Lung microvascular endothelial cell (primary cell): ENCODE measurements at places on chromosomes 13 and 19. TPM values are rescaled to one million over a fixed set of nuclear protein-coding genes. Genes with fewer than 3 reads are reported as not detected.

DNA sequence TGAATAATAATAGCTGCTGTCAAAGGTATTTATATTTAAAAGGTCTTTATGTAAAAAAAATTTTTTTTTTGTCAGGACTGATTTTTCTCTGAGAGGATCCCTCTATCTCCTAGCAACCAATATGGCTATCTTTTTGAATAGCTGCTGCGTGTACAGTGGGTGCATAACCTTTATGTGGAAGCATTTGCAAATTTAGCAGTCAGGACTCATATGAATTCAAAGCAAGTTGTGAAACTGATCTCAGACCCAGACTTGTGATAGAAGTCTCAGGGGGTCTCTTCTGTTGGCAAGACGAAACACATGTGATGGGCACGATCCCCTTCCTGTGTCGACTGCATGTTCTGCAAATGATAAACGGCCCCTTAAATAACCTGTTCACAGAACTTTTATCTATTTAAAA lies 114.1 kb upstream of the ARGLU1 start:
- DNase-seq: no peak

- DNase-seq: no peak
Observed at GRCh38 chr13:112828082-112828699, 138.4 kb downstream of the ATP11A start.

GRCh38 chr13:36395280-36395679 lies 37.0 kb upstream of the CCNA1 start:
- peak; percentile 30 for DNase-seq

- peak; percentile 38 for DNase-seq
Observed at GRCh38 chr19:14337510-14337909, 43.7 kb upstream of the ADGRE5 start.

DNA sequence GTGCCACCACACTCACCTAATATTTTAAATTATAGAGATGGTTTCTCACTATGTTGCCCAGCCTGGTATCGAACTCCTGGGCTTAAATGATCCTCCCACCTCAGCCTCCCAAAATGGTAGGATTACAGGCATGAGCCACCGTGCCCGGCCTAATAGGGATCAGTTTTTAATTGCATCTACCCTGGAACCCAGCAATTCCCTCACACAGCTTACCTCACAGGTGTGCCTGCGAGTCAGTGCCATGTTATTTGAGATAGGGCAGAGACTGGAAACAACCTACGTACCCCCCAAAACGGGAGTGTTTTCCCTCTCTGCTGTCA lies 14.3 kb downstream of the MAP2K2 start:
- no peak for DNase-seq

DNA sequence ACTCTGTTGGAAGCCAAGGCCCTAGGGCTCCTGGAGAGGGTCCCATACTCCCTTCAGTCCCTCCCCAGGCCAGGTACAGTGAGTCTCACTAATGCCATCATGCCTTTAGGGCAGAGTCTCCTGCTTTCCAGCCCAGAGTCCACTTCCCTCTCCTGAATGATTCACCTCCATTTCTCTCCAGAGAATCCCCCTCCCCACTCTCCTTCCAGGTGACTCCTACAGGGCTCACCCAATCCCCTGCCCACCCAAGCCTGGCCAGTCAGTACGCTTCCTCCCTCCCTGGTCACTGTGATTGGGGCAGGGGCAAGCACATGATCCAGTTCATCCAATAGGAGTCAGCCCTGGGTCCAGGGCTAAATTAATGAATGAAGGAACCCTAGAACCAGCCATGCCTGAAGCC lies 35.0 kb upstream of the PNMA8B start:
- no peak for DNase-seq

- peak; percentile 38 for DNase-seq
Observed at GRCh38 chr19:49997709-49998108, 27.5 kb downstream of the VRK3 start.

DNA sequence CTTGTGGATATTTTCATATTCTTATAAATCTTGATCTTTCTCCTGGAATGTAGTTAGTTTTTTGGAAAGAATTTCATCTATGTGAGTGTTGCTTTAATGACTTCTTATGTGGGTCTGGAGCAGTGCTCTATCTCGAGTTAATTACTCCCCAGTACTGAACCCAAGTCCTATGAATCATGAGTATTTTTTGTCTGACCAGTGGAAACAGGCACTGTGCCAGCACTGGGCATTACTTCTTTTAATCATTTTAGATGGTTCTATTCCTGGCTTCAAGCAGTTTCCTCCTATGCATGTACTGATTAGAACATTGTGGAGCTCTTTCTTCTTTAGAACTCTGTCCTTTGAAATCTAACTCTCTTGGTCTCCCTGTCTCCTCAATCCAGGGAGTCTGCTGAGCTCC lies 466.3 kb downstream of the PCDH17 start:
- no peak for DNase-seq

- DNase-seq: no peak
Observed at GRCh38 chr13:100836711-100837110, 162.1 kb upstream of the TMTC4 start.

GRCh38 chr13:98843482-98843877 lies 91.0 kb upstream of the SLC15A1 start:
- no peak for DNase-seq

- peak; percentile 72 for DNase-seq
Observed at GRCh38 chr19:50167314-50167721, 4.2 kb upstream of the IZUMO2 start.

DNA sequence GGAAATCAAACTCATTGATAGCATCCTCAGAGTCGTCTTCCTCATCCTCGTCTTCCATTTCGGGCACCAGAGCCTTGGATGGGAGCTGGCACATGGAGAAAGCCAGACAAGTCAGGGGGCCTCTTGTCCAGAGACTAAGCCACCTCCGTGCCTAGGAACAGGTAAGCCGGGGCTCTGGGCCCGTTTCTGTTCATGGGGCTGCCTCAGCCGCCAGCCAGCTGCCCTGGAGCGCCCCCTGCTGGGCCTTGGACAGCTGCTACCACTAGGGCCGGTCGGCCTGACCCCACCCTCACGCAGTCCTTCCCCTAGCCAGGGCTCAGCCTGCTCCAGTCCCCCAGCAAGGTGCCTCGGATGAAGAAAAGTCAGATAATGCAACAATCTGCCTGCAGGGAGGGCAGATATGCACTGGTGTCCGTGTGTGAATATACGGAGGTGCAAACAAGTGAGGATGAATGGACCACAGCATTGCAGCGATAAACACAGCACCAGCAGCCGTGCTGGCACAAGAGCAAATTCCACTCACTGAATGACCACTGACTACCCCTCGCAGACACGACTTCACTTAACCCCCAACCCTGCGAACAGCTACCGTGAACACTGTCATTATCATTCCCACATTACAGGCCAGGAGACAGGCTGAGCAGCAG lies 11.9 kb upstream of the PRKD2 start:
- peak; percentile 93 for DNase-seq

DNA sequence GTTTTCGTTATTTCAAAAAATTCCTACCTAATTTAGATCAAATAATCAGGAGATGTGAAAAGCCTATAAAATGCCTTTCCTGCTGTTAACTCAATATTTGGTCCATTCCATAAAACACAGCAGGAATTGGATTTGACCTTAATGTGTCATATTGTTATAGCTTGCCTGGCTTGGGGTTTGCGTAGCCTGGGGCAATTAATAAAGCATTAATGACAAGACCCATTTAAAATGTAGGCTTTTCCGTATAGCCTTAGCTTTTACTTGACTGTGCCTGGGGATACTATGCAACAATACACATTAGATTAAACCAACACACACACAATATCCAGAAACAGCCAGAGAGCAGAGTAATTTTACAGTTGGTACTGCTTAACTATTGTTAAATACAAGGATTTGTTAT lies 117.2 kb upstream of the MAB21L1 start:
- DNase-seq: no peak

DNA sequence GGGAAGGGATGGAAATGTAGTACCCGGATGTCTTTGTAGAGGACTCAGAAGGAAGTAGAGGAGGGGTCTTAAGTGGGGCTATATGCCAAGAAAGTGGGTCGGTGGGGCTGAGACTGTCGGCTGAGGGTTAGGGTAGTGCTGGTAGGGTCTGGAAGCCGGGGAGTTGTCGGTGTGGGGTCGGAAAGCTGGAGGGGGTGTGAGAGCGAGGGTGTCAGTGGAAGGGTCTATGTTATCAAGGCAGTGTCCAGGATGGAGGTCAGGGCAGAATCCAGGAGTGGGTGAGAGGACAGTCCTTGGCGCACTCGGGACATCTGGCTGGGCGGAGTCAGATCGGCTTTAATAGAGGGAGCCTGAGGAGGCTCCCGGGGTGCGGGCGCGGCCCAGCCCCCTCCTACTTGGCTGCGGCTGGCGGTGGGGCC lies 1.7 kb downstream of the HSPB6 start:
- no peak for DNase-seq

- no peak for DNase-seq
Observed at GRCh38 chr13:24131749-24132148, 28.8 kb upstream of the SPATA13 start.

DNA sequence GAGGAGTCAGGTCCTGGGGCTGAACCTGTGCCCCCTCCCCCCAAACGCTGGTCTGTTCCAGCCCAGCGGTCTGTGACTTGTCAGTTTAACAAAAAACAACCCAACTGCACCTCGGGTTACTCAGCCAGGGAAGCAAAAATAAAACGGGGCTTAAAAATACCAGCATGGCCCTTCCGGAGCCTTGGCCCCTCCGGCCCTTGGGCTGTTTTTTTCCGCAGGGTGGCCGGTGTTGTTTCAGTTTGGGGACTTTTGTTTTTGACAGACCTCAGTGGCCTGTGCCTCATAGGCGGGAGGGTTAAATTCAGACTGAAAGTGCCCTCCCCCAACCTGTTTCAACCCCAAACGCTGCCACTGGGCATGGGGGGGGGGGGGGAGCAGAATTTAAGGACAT lies 4.0 kb downstream of the TCF3 start:
- no peak for DNase-seq

DNA sequence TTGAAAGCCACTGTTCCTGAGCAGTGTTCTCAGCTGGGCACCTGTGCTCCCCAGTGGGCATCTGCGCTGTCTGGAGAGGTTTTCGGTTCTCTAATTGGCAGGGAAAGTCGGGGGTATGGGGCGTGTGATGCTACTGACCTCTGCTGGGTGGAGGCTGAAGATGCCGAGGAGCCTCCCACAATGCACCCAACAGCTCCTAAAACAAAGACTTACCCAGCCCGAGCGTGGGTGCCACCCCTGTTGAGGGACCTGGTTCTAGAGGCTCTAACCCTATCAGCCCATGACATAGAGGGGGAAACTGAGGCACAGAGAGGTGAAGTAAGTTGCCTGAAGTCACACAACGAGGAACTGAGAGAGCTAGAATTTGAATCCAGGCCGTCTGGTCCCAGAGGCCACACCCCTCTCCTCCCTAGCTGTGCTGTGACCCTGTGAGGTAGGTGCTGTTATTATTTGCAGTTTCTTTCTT lies 2.3 kb downstream of the SPACA4 start:
- DNase-seq: peak; percentile 41

- DNase-seq: peak; percentile 94
Observed at GRCh38 chr13:41694545-41695301, 237.4 kb downstream of the RGCC start.

GRCh38 chr19:51137792-51138425 lies 4.2 kb upstream of the SIGLEC7 start:
- no peak for DNase-seq

GRCh38 chr13:73900591-73900990 lies 233.6 kb downstream of the KLF12 start:
- DNase-seq: no peak

DNA sequence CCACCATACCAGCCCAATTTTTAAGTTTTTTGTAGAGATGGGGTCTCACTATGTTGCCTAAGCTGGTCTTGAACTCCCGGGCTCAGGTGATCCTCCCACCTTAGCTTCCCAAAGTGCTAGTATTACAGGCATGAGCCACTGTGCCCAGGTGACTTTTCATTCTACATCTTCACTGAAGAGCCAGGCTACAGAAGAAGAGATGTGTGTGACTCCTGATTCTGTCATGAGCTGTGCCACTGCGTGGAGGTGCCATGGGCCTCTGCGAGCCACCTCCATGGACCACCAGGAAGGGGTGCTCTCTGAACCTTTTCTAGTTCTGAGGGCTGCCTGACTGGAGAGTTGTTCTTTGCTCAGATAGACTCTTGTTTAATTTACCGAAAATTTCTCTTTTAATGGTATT lies 56.6 kb upstream of the RANBP3 start:
- no peak for DNase-seq

DNA sequence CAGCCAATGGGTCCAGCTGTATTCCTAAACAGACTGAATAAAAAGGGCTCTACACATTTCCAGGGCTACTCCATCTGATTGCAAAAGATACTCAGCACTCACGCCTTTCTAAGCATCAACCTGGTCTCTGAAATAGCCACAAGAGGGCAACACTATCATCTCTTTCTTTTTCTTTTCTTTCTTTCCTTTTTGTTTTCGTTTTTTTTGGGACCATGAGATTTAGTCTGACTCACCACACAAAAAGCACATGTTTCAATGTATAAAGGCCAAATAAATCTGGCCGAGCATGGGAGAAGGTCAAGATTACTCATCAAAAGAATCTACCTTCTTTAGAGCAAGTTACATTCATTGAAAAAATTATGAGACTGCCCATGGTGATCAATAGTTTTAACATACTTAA lies 805.6 kb upstream of the ARGLU1 start:
- peak; percentile 88 for DNase-seq

DNA sequence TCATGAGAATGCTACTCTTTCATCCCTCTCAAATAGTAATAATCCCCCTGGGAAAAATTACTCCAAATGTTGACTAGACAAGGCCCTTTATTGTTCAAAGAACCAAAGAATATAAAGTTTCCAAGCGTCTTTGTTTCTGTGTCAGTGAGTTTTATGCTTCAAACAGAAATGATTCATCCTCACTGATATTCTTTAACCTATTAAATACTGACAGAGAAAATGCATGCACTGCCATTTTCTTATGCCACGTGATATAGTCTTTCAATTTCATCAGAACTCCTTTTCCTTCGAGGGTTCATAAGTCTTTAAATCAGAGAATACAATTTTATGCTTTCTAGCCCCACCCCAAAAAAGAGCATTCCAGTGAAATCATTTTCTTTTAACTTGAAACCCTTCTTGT lies 211.6 kb downstream of the SHISA2 start:
- DNase-seq: no peak

The ZNF563 gene
- total RNA-seq: 1.5 and 1.8 TPM in 2 replicates

The CACNG8 gene
- under 0.01 and 0.22 TPM in 2 replicates for total RNA-seq

The IL17D gene
- total RNA-seq: 2.4 and 3.4 TPM in 2 replicates

The LHFPL6 gene
- total RNA-seq: 26.4 and 72.6 TPM in 2 replicates

The MYCBP2 gene
- total RNA-seq: 93.1 and 120 TPM in 2 replicates

The SYCN gene
- total RNA-seq: not detected in 2 replicates

The REEP6 gene
- total RNA-seq: 0.20 and 0.44 TPM in 2 replicates

The SOHLH2 gene
- under 0.01 and 0.20 TPM in 2 replicates for total RNA-seq

The USPL1 gene
- 6.8 and 9.9 TPM in 2 replicates for total RNA-seq

The PGLYRP2 gene
- not detected in 2 replicates for total RNA-seq
